ENCODE measurements at places on chromosomes 3 and 15. TPM values are rescaled to one million over a fixed set of nuclear protein-coding genes. Genes with fewer than 3 reads are reported as not detected.

The C3orf18 gene
- total RNA-seq, result 11.3 TPM

The LYSMD2 gene
- 7.7 TPM for total RNA-seq

The ABI3BP gene
- 0.84 TPM for total RNA-seq

The ZNF774 gene
- total RNA-seq, result 2.0 TPM

The CCDC80 gene
- total RNA-seq, result 4.7 TPM

The CTNNB1 gene
- 406 TPM for total RNA-seq

The PCNP gene
- 106 TPM for total RNA-seq

The C3orf52 gene
- 42.9 TPM for total RNA-seq

The BCHE gene
- total RNA-seq, result 6.6 TPM

The STARD5 gene
- total RNA-seq, result 1.1 TPM

The IREB2 gene
- 22.5 TPM for total RNA-seq

The LRRC49 gene
- 62.0 TPM for total RNA-seq

The TMEM44 gene
- total RNA-seq, result 16.2 TPM

The FETUB gene
- not detected for total RNA-seq

The SGO1 gene
- 6.9 TPM for total RNA-seq

The HRG gene
- total RNA-seq, result 0.13 TPM

The MASP1 gene
- 0.48 TPM for total RNA-seq

The FGD5 gene
- 1.4 TPM for total RNA-seq

The PROK2 gene
- total RNA-seq, result not detected

The PRSS50 gene
- total RNA-seq, result 0.29 TPM

The PCYT1A gene
- total RNA-seq, result 62.7 TPM

The CASR gene
- total RNA-seq, result 0.04 TPM

The CIDEC gene
- not detected for total RNA-seq

The TIPIN gene
- total RNA-seq, result 9.8 TPM

The MOBP gene
- 0.08 TPM for total RNA-seq

The RSRC1 gene
- total RNA-seq, result 27.4 TPM

The EIF5A2 gene
- total RNA-seq, result 6.2 TPM

The FAM240A gene
- not detected for total RNA-seq

The UROC1 gene
- total RNA-seq, result not detected

The SMARCC1 gene
- total RNA-seq, result 94.0 TPM

The RLBP1 gene
- not detected for total RNA-seq

The GPR27 gene
- total RNA-seq, result 8.9 TPM

The HYAL1 gene
- total RNA-seq, result 0.14 TPM

The KLHL6 gene
- not detected for total RNA-seq

The ISY1 gene
- 27.7 TPM for total RNA-seq

The COL8A1 gene
- total RNA-seq, result 24.4 TPM

The CFAP91 gene
- total RNA-seq, result 3.3 TPM

The IL5RA gene
- total RNA-seq, result not detected

The LYZL4 gene
- total RNA-seq, result not detected

The THOC7 gene
- 66.7 TPM for total RNA-seq

The SMCO1 gene
- not detected for total RNA-seq

The CLK3 gene
- 96.9 TPM for total RNA-seq

The TMC3 gene
- total RNA-seq, result not detected

The PLA2G4D gene
- total RNA-seq, result not detected

The CPLX3 gene
- not detected for total RNA-seq

The CDHR4 gene
- total RNA-seq, result not detected

Measured in kidney epithelial cell (primary cell).